A549 (cell line): ENCODE measurements at places on chromosomes 6 and 20. TPM values are rescaled to one million over a fixed set of nuclear protein-coding genes. Genes with fewer than 3 reads are reported as not detected.

- DNase-seq, result no peak
Measured at GRCh38 chr20:10854976-10855375, 181.2 kb upstream of the JAG1 start.

STMND1 gene
- not detected in 3 replicates for polyA plus RNA-seq

DNA sequence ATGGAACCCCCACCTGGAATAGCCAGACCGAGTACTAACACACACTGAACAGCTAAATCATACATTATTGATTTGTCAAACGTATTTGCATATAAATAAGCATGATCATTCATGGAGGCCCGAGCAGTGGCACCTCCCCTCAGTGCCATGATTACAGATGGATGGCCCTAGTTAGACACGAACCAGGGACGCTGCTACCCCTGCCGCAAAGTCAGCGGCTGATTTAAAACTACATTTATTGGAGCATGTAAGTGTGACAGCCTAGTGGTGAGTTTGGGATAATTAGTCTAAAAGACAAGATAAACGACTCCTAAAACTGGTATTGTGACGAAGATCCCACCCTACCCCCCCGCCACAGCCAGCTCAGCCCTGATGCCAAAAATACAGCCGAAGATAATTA lies 159.1 kb upstream of the MAFB start:
- DNase-seq, result no peak

MTFR2 gene
- 11.3 to 11.8 TPM (median 11.6 TPM) in 3 replicates for polyA plus RNA-seq

ULBP1 gene
- 0.89 to 1.2 TPM (median 1.1 TPM) in 3 replicates for polyA plus RNA-seq

GRCh38 chr6:30741063-30741779 lies 1.3 kb downstream of the FLOT1 start:
- no peak for DNase-seq

GRCh38 chr20:19583532-19584175 lies 174.4 kb upstream of the RIN2 start:
- DNase-seq, result peak; percentile 61

- DNase-seq, result no peak
Measured at GRCh38 chr6:52491203-52492069, 71.3 kb downstream of the EFHC1 start.

GRCh38 chr6:160044687-160045086 lies 75.8 kb downstream of the IGF2R start:
- DNase-seq, result no peak

GRCh38 chr6:7135755-7136154 lies 28.0 kb downstream of the RREB1 start:
- DNase-seq, result no peak

DNA sequence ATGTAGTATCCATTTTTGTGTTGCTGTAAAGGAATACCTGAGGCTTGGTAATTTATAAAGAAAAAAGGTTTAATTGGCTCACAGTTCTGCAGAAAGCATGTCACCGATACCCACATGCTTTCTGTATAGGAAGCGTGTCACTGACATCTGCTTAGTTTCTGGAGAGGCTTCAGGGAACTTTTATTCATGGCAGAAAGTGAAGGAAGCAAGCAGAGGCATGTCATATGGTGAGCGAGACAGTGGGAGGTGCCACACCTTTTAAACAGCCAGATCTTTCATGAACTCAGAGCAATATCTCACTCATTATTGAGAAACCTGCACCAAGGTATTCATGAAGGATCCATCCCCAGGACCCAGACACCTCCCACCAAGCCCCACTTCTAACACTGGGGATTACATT lies 3.5 kb downstream of the SUMO4 start:
- no peak for DNase-seq

DNA sequence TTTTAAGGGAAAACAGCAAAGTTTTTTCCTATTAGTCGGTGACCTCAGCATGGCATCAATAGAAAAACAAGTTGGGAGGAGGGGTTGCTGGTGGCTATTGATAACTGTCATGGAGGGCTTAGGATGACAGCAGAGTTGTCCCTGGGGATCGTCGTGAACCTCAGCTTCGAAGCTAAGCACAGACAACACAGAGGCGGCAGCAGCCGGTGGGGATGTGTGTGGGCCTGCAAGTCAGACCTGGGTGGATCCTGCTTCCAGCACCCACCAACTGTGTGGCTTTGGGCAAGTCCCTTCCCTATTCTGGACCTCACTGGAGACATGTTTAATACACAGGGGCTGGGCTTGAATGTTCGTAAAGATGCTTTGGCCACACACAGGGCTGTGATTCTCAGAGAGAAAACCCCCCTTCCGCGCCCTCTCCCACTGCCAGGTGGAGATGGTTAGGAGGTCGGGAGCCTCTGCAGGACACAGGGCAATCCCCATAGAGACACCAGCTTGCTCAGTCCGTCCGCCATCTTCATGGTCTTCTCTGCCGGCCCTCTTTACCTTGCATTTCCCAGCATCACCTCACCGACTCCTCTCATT lies 83.1 kb upstream of the TOX2 start:
- no peak for DNase-seq

NHSL1 gene
- 0.99 to 1.6 TPM (median 1.1 TPM) in 3 replicates for polyA plus RNA-seq

- no peak for DNase-seq
Measured at GRCh38 chr6:33613146-33613794, 7.9 kb upstream of the ITPR3 start.

DNA sequence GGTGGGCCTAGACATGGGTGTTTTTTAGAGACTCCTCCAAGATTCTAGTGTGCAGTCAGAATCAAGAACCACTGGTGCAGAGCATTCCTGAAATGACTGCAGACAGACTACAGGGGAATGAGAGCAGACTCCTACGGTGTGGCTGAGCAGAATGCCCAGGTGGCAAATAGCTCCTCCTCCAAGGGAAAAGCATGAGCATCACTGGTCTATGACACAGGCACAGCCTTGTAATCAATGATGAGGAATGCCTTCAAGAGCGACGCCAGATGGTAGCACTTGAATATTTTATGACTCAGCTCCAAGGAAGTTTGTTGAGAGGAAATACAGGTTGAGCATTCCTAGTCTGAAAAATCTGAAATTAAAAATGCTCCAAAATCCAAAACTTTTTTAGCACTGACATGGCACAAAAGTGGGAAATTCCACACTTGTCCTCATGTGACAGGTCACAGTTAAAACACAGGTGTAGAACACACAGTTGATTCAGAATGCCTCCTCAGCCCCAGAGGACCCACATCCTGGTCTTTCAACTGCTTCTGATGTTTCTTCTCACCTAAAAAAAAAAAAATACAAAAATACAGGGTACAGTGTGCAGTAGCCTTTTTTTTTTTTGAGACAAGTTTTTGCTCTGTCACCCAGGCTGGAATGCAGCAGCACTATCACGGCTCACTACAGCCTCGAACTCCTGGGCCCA lies 10.6 kb upstream of the FAM8A1 start:
- DNase-seq, result peak; percentile 72

- DNase-seq, result no peak
Measured at GRCh38 chr20:36562724-36563123, 10.7 kb upstream of the TGIF2 start.

- DNase-seq, result no peak
Measured at GRCh38 chr20:36646678-36647077, 682 bp upstream of the SLA2 start.

RIPPLY2 gene
- 0.78 to 1.5 TPM (median 0.89 TPM) in 3 replicates for polyA plus RNA-seq

MLN gene
- polyA plus RNA-seq, result not detected in 3 replicates

- DNase-seq, result no peak
Measured at GRCh38 chr20:7673841-7674240, 266.4 kb downstream of the HAO1 start.

DNA sequence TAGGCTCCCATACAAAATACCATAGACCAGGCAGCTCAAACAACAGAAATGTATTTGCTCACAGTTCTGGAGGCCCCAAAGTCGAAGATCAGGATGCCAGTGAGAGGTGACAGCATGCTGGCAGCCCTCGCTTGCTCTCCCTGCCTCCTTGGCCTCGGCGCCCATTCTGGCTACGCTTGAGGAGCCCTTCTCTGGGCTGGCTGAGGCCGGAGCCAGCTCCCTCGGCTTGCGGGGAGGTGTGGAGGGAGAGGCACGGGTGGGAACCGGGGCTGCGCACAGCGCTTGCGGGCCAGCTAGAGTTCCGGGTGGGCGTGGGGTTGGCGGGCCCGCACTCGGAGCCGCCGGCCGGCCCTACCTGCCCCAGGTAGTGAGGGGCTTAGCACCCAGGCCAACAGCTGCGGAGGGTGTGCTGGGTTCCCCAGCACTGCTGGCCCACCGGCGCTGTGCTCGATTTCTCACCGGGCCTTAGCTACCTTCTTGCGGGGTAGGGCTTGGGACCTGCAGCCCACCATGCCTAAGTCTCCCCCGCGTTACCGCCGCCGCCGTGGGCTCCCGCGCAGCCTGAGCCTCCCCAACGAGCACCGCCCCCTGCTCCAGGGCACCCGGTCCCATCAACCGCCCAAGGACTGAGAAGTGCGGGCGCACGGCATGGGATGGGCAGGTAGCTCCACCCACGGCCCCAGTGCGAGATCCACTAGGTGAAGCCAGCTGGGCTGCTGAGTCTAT lies 32.6 kb upstream of the SERPINB9 start:
- DNase-seq, result no peak

CALHM4 gene
- not detected in 3 replicates for polyA plus RNA-seq

NRSN1 gene
- not detected in 3 replicates for polyA plus RNA-seq

CST2 gene
- polyA plus RNA-seq, result 0.13 TPM in 1 of 3 replicates, not detected in the others

GRCh38 chr6:159654483-159655098 lies 38.5 kb downstream of the SOD2 start:
- DNase-seq, result peak; percentile 11

CCM2L gene
- polyA plus RNA-seq, result 0.13 to 0.32 TPM (median 0.18 TPM) in 3 replicates

WFDC2 gene
- 0.22 TPM in 1 of 3 replicates, not detected in the others for polyA plus RNA-seq
